Aorta (tissue), 5 donors: ENCODE measurements at places on chromosomes 5 and 9. TPM values are rescaled to one million over a fixed set of nuclear protein-coding genes. Genes with fewer than 3 reads are reported as not detected.

The CCL28 gene
- polyA plus RNA-seq = 1.6 TPM

DNA sequence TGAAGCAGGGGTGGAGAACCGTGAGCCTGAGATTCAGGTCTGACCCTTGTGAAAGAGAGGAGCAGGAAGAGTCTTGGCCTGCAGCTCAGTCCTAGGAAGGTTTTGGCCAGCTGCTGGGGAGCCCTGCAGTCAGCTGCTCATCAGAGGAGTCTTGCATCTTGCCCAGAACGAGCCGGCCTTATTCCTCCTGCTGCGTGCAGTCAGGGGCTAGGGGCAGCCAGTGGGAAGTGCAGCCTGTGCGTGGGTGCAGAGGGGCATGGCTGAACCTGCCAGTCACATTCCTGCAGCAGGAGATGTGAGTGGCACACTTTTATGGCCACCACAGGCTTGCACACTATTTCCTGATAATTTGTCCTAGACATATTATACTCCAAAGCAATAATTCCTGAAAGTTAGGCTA, 278.7 kb downstream of the NPR3 start:
- no peaks in the 10 kb centered on the region for H3K4me1 ChIP-seq
- no peak overlapping the region for H3K4me3 ChIP-seq
- H3K27me3 ChIP-seq = no peaks in the 10 kb centered on the region
- no peak overlapping the region for H3K27ac ChIP-seq

GRCh38 chr5:33034777-33035176, 323.7 kb downstream of the NPR3 start:
- no peak for DNase-seq
- no peaks in the 10 kb centered on the region for H3K27me3 ChIP-seq
- no peaks in the 10 kb centered on the region for H3K36me3 ChIP-seq
- no peak overlapping the region for H3K4me3 ChIP-seq
- peaks cover 4% of the 10 kb centered on the region for H3K4me1 ChIP-seq
- no peak overlapping the region for H3K27ac ChIP-seq

DNA sequence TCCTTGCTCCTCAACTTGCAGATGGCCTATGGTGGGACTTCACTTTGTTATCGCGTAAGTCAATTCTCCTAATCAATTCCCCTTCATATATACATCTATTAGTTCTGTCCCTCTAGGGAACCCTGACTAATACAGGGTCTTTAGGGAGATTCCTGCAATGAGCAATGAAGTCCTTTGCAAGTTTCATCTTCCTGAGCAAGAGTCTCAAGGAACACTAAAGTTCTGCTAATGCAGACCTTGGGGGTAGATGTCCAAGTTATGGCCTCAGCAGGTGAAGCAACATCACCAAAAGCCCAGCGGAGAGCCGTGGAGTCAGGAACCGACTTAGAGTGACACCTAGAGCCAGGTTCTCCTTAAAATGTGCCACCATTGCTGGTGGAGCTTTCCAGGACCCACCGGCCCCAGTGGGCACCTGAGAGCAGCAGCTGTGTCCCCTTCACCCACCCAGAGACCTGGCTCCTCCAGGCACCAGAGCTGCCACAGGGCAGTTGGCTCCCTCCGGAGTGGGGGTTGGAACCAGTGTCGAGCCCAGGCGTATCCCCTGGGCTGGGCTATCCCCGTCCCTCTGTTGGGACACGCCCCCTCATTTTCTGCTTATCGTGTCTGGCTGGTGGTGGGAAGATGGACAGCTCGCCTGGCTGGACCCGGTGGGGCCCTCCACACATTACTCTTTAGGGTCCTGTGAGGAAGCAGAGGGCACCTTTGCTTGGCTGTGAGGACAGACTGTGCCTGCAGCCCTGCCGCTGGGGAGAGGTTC, 10.9 kb upstream of the FCN1 start:
- no peak for DNase-seq
- H3K4me1 ChIP-seq = no peaks in the 10 kb centered on the region
- H3K27me3 ChIP-seq = no peaks in the 10 kb centered on the region
- H3K27ac ChIP-seq = no peak overlapping the region
- H3K36me3 ChIP-seq = no peaks in the 10 kb centered on the region
